Right atrium auricular region (tissue), 2 donors: ENCODE measurements at places on chromosomes 16 and 17. TPM values are rescaled to one million over a fixed set of nuclear protein-coding genes. Genes with fewer than 3 reads are reported as not detected.

DNA sequence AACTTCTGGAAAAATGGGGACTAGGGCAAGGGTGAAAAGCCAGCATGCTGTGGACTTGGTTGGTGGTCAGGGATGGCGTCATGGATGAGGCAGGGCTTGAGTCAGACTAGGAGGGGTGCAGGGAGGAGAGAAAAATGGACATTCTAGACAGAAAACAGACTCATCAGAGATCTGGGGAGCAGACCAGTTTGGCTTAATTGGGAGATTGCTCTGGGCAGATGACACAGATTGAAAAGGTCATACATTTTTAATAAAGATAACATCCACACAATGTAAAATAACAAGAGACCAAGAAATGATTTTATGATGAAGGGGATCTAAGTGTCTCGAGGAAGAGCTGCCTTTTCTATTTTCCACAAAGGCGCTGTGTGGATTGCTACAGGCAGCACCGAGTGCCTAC, 326.3 kb downstream of the XYLT1 start:
- H3K36me3 ChIP-seq, result peaks cover 20% of the 10 kb centered on the region
- DNase-seq, result no peak
- no peak overlapping the region for H3K27ac ChIP-seq
- H3K4me3 ChIP-seq, result no peak overlapping the region
- H3K4me1 ChIP-seq, result no peaks in the 10 kb centered on the region

The KDM6B gene
- total RNA-seq, result 11.0 TPM

DNA sequence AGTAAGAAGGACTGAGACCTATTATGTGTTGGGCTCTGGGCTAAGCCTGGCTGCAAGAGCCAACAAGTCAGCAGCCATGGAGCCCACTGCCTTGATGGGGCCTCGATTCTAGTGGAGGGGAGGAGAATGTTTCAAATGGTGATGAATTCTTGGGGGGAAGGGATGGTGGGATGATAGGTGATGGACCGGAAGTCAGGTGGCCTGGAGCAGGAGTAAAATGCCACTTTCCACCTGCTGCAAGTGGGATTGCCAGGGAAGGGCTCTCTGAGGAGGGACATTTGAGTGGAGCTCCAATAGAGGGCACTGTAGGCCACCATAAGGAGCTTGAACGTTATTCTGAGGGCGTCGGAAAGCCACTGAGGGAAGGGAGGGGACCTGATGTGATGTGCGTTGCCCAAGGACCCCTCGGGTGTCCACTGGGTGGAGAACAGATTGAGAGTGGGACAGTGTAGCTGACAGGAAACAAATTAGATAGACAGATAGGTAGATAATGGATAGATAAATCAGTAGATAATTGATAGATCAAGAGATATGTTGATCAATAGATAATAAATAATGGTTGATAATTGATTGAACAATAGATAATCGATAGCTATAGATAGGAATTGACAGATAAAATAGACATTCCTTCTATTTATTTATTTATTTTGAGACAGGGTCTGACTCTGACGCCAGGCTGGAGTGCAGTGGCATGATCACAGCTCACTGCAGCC, 18.2 kb upstream of the NXPH3 start:
- H3K27ac ChIP-seq, result no peak overlapping the region
- no peak overlapping the region for H3K4me3 ChIP-seq
- no peaks in the 10 kb centered on the region for H3K27me3 ChIP-seq
- no peak for DNase-seq

GRCh38 chr16:9092978-9093344, 1.5 kb downstream of the HAPSTR1 start:
- H3K36me3 ChIP-seq, result peaks cover 12% of the 10 kb centered on the region
- H3K27ac ChIP-seq, result peak overlapping the region; percentile 97
- H3K4me1 ChIP-seq, result no peaks in the 10 kb centered on the region
- DNase-seq, result no peak
- peak overlapping the region; percentile 89 for H3K4me3 ChIP-seq

- no peak for DNase-seq
- peaks cover 12% of the 10 kb centered on the region for H3K36me3 ChIP-seq
- peaks cover 55% of the 10 kb centered on the region for H3K4me1 ChIP-seq
- peak overlapping the region; percentile 100 for H3K27ac ChIP-seq
These were observed 9.1 kb downstream of the MNT start for GRCh38 chr17:2391597-2392251.

- no peaks in the 10 kb centered on the region for H3K36me3 ChIP-seq
- H3K4me1 ChIP-seq, result peaks cover 45% of the 10 kb centered on the region
- peaks cover 59% of the 10 kb centered on the region for H3K27me3 ChIP-seq
- no peak overlapping the region for H3K27ac ChIP-seq
- H3K4me3 ChIP-seq, result no peak overlapping the region
These were observed 2.6 kb upstream of the HOXB5 start for GRCh38 chr17:48596000-48596734.

The TAT gene
- not detected for total RNA-seq

DNA sequence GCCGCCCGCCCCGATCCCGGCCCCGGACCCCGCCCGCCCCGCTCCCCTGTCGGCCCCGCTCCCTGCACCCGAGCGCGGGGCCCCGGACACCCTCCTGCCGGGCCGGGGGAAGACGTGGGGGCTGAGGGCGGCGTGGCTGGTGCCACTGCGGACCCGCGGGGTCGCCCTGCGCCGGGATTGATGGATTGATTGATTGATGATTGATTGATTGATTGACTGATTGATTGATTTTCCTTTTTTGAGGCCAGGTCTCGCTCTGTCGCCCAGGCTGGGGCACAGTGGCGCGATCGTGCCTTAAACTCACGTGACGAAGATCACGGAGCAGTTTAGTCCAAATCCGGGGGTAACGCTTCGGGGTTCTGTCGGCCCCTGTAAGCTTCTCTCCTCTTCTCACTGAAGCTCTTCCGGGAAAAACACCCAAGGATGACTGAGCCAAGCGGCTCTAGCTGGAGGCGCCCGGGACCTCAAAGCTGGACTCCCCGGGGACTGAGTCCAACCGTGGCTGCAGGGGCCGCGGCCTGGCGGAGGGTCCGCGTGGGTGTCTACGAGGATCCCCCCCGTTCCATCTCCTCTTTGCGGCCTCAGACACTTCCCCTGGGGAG, 40.2 kb upstream of the BHLHA9 start:
- DNase-seq, result no peak
- H3K4me1 ChIP-seq, result no peaks in the 10 kb centered on the region
- H3K4me3 ChIP-seq, result peak overlapping the region; percentile 57
- peaks cover 22% of the 10 kb centered on the region for H3K27me3 ChIP-seq
